Umbilical cord (tissue), 2 donors: ENCODE measurements at places on chromosomes 5 and 9.

DNA sequence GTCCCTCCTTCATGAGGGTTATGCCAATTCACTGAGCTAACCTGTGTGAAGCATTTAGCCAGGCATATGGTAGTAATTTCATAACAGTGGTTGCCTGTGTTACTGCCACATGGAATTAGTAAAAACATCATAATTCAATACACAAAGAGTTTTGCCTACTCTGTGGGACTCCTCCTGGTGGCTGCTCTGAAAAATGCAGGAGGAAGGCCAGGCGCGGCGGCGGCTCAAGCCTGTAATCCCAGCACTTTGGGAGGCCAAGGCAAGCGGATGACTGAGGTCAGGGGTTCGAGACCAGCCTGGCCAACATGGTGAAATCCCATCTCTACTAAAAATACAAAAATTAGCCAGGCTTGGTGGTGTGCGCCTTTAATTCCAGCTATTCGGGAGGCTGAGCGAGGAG, 547.3 kb downstream of the CDK5RAP2 start:
- DNase-seq: no peak

GRCh38 chr5:73214996-73215395, 42.0 kb downstream of the TMEM174 start:
- no peak for DNase-seq

DNA sequence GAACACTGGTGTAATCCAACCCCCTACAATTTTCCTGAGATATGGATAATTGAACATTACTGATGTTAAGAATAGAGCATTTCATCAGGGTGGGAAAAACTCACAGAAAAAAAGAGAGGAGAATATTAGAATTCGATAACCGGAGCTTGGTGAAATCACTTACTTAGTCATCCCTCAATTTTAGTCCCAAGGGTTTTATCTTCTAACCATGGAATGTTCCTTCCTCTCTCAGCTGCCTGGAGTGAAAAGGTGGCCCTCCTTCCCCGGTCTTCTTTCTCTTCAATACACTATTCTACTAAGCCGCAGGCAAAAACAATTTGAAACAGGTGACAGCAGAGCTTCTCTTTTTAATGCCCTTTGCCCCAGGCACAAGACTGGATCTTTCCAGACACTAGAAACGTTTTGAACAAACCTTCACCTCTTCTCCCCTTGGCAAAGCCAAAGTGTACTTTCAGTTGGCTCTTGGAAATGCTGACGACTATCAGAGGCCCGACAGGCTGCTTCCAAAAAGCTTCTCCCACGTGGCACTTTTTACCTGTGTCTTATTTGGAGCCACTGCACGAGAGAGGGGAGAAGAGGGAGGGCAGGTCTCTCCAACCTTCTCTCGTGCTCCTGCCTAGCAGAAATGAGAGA, 543.9 kb downstream of the TLE1 start:
- DNase-seq: no peak

DNA sequence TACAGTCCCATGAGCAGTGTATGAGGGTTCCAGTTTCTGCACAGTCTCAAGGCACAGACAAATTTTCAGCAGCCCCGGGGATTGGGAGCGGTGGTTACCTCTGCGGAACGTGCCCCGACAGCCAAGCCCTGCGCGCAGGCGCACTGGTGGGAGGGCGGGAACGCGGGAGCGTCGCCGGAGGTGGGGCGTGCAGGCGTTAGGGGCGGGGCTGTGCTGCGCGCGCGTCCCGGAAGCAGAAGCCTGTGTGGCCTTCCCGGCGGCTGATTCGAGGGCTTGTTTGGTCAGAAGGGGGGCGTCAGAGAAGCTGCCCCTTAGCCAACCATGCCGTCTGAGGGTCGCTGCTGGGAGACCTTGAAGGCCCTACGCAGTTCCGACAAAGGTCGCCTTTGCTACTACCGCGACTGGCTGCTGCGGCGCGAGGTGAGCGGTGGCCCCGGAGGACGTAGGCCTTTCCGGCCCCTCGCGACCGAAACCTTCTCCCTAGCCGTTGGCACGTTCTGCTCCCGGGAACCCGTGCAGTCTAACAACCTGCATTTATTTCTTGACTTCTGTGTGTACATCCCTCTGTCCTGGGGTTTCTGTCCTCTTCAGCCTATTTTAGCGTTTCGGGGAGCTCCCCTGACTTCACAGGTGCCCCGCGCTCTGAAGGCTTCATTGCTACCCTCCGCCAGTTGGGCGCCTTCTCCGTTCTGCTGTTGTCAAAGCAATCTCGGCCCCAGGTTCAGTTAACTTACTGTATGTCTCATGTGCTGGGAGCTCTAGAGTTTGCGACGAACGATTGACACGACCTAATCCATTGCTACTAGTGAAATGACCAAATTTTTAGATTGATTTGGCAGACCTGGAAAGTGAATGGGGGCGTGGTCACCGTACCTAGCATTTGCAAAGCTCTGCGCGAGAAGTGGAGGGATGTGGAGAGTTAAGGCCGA, at the start of gene GLE1:
Gene GLE1 (plus strand): TSS at position 235 of the 929 bp plus-strand sequence. CDS start 87 bp downstream, at position 322.
- peak; percentile 95 for DNase-seq

DNA sequence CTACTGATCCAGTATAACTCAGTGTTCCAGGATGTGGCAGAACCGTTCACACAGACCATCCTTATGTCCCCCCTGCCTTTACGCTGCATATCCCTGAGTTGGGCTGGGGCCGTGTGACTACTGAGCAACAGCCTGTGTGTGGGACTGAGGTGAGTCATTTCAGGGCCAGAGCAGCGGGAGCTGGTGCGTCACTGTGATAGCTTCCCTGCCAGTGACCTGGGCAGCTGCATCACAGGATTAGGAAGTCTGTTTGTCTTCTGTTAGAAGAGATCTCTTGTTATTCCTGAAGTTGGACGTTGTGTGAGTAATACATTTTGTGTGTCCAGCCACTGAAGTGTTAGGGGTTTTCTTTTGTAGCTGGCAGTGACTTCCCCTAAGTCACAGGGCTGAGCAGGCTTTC, 35.6 kb downstream of the TPPP start:
- no peak for DNase-seq

- DNase-seq: peak; percentile 18
Observed at GRCh38 chr5:75265731-75266130, 29.1 kb upstream of the ANKRD31 start.

- no peak for DNase-seq
Observed at GRCh38 chr5:107213025-107213424, 457.7 kb downstream of the EFNA5 start.
